ENCODE measurements at places on chromosomes 11 and 22. TPM values are rescaled to one million over a fixed set of nuclear protein-coding genes. Genes with fewer than 3 reads are reported as not detected.

DNA sequence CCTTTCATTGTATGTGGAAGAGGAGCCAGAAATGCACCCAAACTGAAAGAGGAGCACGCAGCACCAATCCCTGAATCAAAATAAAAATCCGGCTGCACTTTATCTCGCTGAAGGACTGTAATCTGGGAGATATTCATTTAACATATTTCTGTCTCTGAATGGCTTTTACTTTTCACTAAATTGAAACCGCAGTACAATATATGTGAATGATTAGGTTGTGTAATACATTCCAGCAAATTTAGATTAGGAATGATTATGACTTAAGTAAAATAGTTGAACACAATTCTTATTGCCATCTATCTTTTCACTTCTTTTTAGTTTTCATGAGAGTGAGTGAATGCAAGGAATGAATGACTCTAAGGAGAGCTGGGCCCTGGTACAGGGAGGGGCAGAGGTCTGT is 232.1 kb downstream of the ST3GAL4 start:
- no peak for DNase-seq

DNA sequence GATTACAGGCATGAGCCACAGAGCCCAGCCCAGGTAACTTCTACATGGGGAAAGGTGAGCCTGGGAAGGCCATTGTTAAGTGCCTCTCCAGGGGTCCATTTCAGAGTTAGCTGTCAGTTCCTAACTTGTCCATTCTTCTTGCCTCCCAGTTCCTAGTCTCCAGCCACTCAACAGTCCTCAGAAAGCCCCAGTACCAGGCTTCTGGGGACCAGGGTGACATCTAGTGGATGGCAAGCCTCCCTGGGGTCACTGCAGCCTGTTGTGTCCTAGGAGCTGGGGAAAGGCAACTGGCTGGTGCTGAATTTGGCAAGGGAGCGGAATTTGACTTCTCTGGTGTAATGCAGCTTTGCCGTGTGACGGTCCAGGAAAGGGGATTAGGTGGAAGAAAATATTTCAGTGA is 2.1 kb downstream of the LGALS12 start:
- DNase-seq, result no peak

DNA sequence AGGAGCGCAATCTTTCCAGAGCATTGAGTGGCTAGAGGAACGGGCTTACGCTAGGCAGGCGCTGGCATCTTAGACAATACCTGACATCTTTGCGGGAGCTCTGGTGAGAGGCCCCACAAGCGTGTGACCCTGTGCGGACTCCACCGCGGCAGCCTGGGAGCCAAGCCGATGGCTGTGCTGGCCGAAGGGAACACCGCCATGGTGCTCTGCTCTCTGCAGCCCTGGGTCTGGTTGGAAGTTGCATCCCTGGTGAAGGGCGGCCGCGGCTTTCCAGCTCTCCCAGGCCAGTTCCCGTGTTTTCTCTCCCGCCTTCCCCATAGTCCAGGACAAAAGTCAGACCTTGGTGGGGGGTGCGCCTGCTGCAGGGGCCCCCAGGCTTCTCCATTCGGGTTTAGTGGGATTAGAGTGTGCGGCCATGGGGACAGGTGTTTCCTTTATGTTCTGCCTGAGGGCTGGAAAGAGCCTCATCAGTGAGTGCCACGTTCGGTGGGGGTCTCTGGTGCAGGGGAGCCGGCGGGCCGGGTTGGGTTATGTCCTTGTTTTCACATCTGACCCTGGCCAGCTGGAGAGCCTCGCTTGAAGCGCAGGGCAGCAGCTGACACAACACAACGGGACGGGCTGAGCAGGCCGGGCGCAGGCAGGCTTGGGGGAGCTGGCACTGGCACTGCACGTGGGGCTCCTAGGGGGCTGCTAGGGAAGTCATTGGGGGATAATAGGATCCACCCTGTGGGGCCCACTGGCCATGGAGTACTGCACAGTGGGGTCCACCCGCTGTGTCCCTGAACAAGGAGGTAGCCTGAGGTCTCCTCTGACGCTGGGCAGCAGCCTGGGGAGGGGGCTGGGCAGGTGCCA is 94.8 kb downstream of the KCNQ1 start:
- peak; percentile 81 for DNase-seq

DNA sequence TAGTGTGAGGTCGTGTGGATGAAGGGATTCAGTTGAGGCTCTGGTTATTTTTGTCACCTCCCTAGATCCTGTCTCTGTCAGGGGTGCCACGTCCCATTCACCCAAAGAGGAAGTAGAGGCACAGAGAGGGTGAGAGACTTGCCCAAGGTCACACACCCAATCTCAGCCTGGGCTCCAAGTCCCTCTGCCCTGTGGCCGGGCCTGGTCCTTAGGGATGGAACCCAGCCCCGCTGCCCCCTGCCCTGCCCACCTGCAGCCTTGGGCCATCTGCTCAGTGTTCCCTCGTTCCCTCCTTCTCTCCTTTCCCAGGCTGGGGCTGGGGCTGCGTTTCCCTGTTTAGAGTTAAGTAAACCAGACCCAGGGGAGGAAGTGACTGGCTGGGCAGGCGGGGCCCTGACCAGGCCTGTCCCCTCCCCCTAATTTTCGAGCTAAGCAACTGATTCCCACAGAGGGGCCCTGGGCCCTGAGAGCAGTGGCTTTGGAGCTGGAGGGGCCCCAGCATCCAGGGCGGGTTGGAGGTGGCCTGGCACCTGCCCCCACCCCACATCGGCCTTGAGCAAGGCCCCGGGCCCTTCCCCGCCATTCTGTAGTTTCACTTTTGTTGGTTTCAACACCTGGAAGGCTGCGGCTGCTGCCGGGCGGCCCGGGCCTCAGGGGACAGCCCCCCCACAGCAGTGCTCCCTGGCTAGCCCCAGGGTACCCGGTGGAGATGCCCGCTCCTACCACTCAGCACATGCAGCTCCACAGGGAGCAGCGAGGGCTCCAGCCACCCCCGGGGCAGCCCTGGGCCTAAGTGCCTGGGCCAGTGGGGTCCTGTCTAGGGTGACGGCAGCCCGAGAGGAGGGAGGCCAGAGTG is 1.5 kb downstream of the TCIRG1 start:
- DNase-seq, result peak; percentile 88

DNA sequence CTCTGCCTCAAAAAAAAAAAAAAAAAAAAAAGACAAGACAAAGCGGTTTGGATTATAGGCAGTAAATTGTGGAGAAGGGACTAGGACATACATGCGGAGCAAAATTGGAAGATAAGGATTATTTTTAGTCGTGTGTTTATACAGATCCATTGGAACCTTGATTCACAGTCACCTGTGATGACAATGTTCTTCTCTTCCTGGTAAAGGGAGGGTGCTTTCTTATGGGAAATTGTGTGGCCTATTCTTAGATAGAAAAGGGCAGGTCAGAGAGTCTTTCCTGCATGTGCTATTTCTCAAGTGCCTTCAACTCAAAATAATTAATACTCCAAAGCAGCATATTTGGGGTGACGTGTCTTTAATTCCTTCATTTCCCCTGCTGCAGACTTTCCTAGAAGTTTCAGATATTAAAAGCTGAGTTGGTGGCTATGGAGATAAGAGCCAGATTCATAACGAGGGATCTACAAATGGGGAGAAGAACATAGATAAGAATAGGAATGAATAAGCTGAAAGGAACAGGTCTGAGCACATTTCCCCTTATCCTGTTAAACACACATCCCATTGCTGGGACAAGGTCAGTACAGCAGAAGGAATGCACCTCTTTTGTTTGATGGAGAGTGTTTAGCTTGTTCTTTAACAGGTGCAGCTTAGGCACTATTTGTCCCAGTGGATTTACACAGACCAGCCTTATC is 22.5 kb downstream of the GSTT2B start:
- no peak for DNase-seq

DNA sequence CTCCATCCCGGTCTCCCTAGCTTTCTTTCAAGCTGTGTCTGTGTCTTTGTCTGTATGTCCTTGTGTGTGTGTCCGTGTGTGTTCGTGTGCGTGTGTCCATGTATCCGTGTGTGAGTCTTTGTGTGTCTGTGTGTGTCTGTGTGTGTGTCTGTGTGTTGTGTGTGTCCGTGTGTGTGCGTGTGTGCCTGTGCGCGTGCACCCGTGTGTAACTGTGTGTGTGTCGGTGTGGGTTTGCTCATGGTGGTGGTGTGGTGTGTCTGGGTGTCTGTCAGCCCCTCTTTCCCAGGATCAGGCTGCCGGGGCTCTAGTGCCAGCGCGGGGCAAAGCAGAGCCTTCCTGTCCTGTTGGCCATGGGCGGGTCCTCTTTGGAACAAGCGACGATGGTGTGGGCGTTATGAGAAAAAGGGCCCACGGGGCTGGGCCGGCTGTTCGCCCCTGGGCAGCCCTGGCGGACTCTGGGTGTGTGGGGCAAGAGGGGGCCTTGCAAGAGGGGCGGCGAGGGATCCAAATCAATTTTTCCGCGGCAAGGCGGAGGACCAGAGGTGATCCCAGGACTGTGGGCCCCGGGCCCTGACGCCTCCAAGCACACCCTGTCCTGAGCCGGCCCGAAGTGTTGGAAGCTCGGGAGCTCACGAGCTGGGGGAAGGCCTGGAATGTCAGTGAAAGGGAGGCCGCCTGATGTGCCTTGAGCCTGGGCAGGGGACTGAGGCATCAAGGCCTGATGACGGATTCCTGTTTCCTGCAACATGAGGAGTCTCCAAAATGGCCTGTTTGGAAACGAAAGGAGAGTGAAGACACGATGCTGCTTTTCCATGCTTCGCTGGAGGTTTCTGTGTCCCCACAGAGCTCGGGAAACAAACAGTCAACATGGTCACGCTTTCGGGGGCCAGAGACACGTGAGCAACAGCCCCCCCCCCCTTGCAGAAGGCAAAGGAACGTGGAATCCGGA is 3929.2 kb upstream of the OR11H1 start:
- peak; percentile 96 for DNase-seq

GRCh38 chr22:27994481-27995331 is 75.7 kb upstream of the PITPNB start:
- DNase-seq, result peak; percentile 59

- DNase-seq, result no peak
These were observed 702.4 kb downstream of the NTM start for GRCh38 chr11:132072858-132073211.

DNA sequence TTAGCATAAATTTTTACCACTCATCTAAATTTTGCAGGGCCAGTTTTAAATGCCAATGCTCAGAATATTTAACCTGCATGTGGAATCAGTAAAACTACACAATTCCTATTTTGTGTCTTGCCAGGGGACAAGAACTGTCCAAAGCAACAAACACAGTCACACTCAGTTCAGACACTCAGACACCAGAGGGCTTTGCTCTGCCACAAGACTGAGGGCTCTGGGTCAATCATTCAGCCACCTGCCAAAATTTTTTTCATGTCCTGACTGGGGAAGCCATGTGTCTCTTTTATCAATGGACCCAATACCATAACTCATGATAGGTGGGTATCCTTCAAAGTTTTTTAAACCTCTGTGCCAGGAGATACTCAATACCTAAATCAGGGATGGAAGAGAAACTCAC is 304.0 kb upstream of the ANO3 start:
- no peak for DNase-seq

- DNase-seq, result peak; percentile 91
These were observed 9.4 kb downstream of the PIM3 start for GRCh38 chr22:49969751-49970527.

- DNase-seq, result no peak
These were observed 340.7 kb downstream of the MIAT start for GRCh38 chr22:26998129-26998528.

DNA sequence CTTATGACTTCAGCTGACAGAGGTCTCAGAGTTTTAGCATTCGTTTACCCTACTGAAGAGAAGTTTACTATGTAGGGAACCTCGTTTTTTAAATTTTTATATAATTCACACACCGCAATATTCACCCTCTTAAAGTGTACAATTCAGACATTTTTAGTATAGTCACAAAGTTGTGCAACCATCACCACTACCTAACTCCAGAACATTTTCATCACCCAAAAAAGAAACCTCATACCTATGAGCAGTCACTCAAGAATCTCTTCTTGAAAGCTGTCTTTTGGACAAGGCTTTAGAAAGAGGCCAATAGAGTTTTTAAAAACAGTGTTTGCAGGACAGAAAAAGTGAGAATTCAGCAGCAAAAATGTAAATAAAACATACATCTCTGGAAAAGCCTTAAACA is 39.5 kb upstream of the CLNS1A start:
- DNase-seq, result no peak

GRCh38 chr11:4482445-4482844 is at the start of gene OR52K1:
Gene OR52K1 (plus strand): TSS chr11:4482646. CDS start chr11:4488901, 6,255 bp downstream.
- no peak for DNase-seq

- DNase-seq, result no peak
These were observed 206.2 kb upstream of the MTMR2 start for GRCh38 chr11:96130061-96130620.

DNA sequence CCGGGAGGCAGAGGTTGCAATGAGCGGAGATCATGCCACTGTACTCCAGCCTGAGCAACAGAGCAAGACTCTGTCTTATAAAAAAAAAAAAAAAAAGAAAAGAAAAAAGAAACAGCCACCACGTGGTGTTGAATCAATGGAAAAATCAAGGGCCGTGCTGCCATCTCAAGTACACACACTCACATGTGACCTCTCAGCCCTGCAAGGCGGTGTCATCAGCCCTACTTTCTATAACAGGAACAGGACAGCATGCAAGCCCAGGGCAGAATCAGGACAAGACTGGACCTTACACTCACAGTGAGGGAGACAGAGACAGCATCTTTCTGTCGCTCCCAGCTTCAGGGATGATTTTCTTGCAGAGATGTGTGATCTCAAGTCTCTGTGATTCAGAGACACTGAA is 179.6 kb downstream of the MPPED1 start:
- no peak for DNase-seq

PTGDR2 gene
- total RNA-seq, result not detected

FLRT1 gene
- 0.31 TPM for total RNA-seq

MUC5B gene
- not detected for total RNA-seq

SPDYC gene
- not detected for total RNA-seq

PKDREJ gene
- total RNA-seq, result 0.05 TPM

All from chondrocyte (in vitro differentiated cells).